Posterior vena cava (tissue), 2 donors: ENCODE measurements at places on chromosomes 13 and 19. TPM values are rescaled to one million over a fixed set of nuclear protein-coding genes. Genes with fewer than 3 reads are reported as not detected.

ZNF675 gene
- 6.6 TPM for total RNA-seq

ZNF283 gene
- total RNA-seq = 9.7 TPM

PRX gene
- 3.4 TPM for total RNA-seq

MAP4K1 gene
- total RNA-seq = 2.7 TPM

CEACAM16 gene
- not detected for total RNA-seq

MUC16 gene
- total RNA-seq = under 0.01 TPM

PPM1N gene
- 1.9 TPM for total RNA-seq

CRX gene
- total RNA-seq = not detected

QPCTL gene
- total RNA-seq = 4.5 TPM

ZNF497 gene
- 0.14 TPM for total RNA-seq

COL5A3 gene
- 23.4 TPM for total RNA-seq

FFAR3 gene
- not detected for total RNA-seq

MRPL57 gene
- 10.1 TPM for total RNA-seq

IZUMO2 gene
- total RNA-seq = not detected

ETFB gene
- total RNA-seq = 44.4 TPM

UPK1A gene
- total RNA-seq = not detected

FEM1A gene
- total RNA-seq = 9.1 TPM

LIN7B gene
- total RNA-seq = 9.3 TPM

CYSLTR2 gene
- 0.86 TPM for total RNA-seq

OCEL1 gene
- total RNA-seq = 18.0 TPM

CC2D1A gene
- 16.8 TPM for total RNA-seq

SPPL2B gene
- total RNA-seq = 20.7 TPM

PPAN gene
- total RNA-seq = 21.9 TPM

ZMYM2 gene
- total RNA-seq = 67.8 TPM

ZNF626 gene
- 16.1 TPM for total RNA-seq

LSR gene
- 5.5 TPM for total RNA-seq

ZSCAN4 gene
- 0.10 TPM for total RNA-seq

PTH2 gene
- total RNA-seq = not detected

ZNF302 gene
- total RNA-seq = 26.0 TPM

GPX4 gene
- 193 TPM for total RNA-seq

EPS8L1 gene
- 0.38 TPM for total RNA-seq

KLK13 gene
- not detected for total RNA-seq

ZFP14 gene
- 4.3 TPM for total RNA-seq

CYP2A6 gene
- not detected for total RNA-seq

ICAM5 gene
- 0.83 TPM for total RNA-seq

PBX4 gene
- 0.93 TPM for total RNA-seq

IL17D gene
- total RNA-seq = 9.8 TPM

ZMYM5 gene
- 12.0 TPM for total RNA-seq

PCP2 gene
- not detected for total RNA-seq

ARHGAP45 gene
- 10.0 TPM for total RNA-seq

OPA3 gene
- 11.3 TPM for total RNA-seq

SELENOV gene
- total RNA-seq = not detected

RASAL3 gene
- total RNA-seq = 2.3 TPM

CGB5 gene
- not detected for total RNA-seq

CEACAM7 gene
- total RNA-seq = not detected

CGB3 gene
- total RNA-seq = not detected
